Effector memory CD4-positive, alpha-beta T cell (primary cell): ENCODE measurements at places on chromosomes 4 and X.

GRCh38 chr4:86977621-86978184 lies 42.9 kb downstream of the AFF1 start:
- DNase-seq: no peak

- no peak for DNase-seq
Observed at GRCh38 chr4:168129046-168129772, 36.9 kb downstream of the ANXA10 start.

DNA sequence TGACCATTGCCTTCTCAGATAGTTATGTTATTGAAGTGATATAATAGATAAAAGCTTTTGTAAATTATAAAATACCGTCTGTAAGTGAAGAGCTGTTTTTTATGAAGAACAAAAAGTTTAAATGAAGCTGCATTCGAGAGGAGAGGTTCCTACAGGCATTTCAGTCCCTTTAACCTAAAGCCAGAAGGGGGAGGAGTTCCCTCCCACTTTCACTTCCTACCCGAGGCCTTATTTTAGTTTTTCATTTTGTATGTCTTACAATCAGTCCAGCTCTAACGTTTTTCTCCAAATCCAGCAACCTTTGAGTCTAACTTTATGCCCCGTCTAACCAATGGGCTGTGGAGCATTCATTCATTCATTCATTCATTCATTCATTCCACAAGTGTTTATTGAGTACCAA lies 16.5 kb upstream of the SOX3 start:
- DNase-seq: no peak

GRCh38 chr4:52372747-52373146 lies 286.4 kb downstream of the USP46 start:
- no peak for DNase-seq
